ENCODE measurements at places on chromosomes 5 and 9. TPM values are rescaled to one million over a fixed set of nuclear protein-coding genes. Genes with fewer than 3 reads are reported as not detected.

DNA sequence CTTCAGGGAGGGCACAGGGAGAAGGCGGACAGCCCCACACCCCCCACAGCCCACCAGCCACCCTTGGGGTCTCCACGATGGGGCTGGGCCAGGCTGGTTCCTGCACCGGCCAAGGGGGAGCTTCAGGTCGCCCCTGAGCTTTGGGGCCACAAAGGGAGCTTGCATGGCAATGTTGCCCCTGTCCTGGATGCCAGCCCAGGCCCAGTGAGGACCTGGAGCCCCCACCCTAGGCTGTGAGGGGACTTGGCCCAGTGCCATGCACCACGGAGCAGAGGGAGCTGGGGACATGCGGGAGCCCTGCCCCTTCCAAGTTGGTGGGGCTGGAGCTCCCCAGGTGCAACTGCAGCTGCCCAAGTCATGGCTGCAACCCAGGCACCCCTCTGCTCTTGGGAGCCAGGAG, 18.4 kb downstream of the TMEM38B start:
- no peak for DNase-seq

DNA sequence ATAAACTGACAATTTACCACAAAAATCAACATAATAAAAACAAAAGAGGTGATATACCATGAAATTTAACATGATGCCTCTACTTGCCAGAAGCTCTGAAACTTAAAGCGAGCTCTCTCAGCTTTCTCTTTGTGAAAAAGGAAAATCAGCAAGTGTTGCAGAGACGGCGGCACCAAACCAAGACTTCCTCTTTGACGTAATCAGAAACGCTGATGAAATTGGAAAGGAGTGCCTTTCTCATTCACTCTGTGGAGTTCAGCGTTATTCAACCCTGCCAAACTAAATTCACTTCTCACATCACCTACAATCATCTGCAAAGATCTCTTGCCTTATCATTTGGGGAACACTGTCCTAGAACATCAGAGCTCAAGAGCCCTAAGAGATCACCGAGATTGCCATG, 32.2 kb downstream of the ANXA6 start:
- DNase-seq: no peak

GRCh38 chr5:62284946-62285891, 20.8 kb upstream of the KIF2A start:
- no peak for DNase-seq

DNA sequence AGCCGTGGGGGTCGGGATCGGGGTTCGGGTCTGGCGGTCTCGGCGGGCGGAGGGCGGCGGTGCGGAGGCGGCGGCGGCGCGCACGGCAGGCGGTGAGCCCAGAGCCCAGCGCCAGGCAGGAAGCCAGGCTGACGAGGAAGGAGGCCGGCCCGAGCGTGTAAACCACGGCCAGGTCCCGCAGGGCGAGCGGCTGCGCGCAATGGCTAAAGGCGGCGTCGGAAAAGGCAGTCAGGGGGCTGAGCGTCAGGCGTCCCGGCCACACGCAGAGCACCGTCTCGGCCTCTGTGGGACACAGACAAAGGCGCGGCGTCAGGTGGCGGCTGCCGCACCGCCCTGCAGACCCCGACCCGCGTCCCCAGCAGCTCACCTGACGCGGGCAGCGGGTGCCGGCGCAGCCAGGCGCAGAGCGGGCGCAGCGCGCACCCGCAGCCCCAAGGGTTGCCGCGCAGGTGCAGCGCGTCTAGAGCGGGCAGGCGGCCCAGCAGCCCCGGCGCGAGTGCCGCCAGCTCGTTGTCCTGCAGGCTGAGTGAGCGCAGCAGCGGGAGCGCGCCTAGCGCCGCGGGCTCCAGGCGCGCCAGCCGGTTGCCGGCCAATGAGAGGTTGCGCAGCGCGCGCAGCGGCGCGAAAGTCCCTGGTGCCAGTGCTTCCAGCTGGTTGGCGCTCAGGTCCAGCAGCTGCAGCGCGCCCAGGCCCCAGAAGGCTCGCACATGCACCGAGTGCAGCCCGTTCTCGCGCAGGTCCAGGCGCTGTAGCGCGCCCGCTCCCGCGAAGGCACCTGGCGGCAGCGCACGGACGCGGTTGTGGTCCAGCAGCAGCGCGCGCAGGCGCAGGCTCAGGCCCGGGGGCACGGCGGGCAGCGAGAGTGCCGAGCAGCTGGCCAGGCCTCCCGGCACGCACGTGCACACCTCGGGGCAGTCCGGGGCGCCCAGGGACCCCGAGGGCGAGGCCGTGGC, 671 bp downstream of the LRRC26 start:
- DNase-seq: no peak

DNA sequence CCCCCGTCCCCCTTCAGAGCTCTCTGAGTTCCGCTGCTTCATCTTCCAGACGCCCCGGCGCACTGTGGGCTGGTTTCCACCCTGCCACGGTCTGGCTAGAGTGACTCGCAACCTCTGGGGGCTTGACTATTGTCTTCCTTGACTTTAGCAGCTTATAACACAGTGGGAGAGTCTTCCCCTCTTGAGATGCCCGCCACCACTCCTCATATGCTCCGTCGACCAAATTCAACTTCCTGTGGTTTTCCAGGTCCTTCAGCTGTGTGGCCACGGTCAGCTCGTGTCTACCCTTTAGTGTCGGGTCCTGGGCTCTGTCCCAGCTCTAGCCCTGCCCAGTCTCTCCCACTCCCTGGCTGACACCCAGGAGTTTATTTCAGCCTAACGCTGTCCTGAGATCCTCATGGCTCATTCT, 28.2 kb upstream of the NCS1 start:
- DNase-seq: peak; percentile 61

DNA sequence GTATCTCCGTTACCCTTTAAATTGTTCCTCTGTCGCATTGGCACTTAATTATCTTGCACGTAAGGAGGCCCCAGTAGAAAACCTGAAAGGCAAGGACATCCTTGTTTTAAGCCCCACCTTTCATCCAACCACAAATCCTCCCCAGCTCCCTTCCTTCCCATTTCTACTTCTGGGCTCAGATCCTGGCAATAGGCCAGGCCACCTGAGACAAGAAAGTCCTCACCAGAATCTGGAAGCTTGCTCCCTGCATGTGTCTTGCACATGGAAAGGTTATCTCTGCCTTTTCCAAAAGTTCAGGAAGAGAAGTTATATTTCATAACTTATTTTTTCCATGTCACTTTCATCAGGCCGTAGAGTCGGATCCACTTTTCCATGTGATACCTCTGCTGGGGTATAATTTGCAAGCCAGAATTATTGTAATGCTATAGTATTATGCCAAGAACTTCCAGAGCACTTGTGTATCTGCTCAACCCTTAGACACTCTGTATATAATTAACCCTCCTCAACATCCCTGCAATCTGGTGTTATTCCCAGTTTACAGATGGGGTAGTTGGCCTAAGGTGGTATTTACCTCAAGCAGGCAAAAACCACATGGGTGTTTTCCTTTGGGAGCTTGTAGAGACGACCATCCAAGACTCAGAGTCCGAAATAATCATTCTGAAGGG, 2.6 kb upstream of the SHB start:
- no peak for DNase-seq

GRCh38 chr5:72878854-72879253, 62.4 kb downstream of the TNPO1 start:
- DNase-seq: no peak

GRCh38 chr5:128121651-128122050, 38.1 kb downstream of the SLC12A2 start:
- DNase-seq: no peak

DNA sequence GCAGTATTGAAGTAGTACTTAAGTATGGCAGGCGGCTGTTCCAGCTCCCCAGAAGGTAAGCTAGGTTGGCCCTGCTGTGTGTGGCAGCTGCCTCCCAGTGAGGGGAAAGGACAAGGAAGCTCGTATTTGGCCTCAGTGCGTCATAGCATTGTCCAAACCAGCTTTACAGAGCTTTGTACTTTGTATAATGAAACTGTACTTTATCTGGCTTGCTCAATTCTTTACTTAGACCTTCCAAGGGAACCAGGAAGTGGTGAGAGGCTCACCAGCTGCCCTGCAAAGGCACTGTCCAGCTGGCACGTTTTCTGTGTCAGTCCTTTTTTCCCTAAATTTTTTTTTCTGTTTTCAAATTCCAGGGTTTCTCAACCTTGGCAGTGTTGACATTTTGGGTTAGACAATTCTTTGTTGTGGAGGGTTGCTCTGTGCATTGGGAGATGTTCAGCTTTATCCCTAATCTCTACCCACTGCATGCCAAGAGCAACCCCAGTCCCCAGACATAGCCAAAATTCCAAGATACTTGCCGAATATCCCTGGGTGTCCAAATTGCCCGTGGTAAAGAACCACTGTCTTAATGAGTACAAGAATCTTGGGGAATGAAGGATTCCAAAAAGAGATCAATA, 474.5 kb downstream of the LRRC70 start:
- peak; percentile 61 for DNase-seq

DNA sequence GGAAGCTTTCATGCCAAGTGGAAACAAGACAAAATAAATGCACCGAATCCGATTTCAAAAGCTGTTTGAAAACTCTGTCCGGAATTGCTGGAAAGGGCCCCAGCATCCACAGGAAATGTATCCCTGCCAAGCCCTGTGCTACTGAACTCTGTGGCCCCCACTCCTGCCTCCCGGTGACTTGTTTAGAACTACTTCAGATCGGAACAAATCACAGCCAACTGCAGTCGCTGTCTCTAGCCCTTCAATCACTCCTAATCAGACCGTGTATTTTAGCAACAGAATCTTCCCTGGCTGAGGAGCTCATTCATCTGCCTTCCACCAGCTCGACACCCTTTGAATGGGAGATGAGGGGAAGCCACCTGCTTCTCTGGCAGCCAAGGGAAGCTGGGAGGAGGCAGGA, 94.1 kb downstream of the KCNIP1 start:
- DNase-seq: no peak

GRCh38 chr9:15187589-15187988, 119.4 kb downstream of the TTC39B start:
- DNase-seq: no peak

DNA sequence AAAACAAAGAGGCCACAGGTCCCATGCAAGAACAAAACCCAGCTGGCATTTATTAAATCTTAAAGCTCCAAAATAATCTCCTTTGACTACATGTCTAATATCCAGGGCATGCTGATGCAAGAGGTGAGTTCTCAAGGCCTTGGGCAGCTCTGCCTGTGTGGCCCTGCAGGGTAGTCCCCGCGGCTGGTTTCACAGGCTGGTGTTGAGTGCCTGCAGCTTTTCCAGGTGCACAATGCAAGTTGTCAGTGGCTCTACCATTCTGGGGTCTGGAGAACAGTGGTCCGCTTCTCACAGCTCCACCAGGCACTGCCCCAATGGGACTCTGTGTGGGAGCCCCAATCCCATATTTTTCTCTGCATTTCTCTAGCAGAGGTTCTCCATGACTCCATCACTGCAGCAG, 54.4 kb upstream of the HCN1 start:
- DNase-seq: no peak

DNA sequence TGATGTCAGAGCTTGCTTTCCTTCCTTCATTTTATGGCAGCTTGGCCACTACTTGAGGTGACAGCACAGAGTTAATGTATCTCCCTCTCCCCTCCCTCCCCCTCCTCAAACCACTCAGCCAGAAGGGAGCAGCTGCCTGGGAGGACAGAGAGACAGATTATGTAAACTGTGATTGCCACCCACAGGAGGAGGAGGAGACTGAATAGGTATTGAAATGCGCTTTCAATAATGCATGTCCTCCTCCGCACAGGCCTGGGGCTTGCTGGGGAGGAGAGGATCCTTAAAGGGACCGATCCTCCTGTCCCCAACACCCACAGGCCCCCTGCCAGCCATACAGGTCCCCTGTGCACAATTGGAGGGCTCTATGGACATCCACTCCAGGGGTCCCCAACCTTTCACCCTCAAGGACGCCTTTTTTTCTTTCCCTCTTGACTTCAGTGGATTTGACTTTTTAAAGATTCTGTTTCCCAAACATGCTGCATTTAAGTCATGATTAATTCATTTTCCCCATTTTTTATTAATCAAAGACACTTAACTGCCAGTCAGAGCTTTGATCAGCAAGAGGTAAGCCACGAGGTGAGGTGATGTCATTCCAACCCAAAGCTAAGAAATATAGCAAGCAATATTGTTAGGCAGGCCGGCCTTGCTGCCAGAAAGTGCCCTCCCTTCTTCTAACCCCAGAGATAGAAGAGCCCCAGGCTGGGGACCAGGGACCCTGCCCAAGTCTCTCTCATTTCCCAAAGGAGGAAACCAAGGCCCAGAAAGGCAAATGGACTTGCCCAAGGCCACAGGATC, 47.5 kb upstream of the CPLX2 start:
- DNase-seq: no peak

- peak; percentile 36 for DNase-seq
Observed at GRCh38 chr9:116860509-116861120, 173.5 kb downstream of the TRIM32 start.

DNA sequence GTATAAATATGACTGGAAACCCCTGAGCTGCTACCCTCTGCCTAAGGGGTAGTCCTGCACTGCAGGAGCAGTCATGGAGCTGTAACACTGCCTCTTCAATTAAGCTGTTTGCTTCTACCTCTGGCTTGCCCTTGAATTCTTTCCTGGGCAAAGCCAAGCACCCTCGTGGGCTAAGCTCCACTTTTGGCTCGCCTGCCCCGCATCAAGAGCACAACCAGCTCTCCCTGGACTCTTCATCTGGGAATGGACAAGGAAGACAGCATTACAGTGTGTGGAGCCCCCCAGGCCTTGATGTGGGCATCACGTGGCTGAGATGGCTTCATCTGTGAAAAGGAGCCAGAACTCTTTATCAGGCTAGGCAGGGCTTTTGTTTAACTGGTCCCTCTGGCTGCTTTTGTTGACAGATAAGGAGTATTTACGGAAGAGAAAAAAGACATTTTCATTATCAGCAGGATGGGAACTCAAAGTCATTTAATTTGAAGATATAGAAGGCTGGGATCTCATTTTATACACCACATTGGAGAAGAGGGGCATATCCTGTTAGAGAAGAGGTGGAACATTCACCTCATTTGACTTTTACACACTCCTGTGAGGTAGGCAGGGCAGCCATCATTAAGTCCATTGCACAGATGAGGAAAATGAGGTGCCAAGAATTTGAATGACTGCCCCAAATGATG, 137.8 kb downstream of the SEMA6A start:
- no peak for DNase-seq

DNA sequence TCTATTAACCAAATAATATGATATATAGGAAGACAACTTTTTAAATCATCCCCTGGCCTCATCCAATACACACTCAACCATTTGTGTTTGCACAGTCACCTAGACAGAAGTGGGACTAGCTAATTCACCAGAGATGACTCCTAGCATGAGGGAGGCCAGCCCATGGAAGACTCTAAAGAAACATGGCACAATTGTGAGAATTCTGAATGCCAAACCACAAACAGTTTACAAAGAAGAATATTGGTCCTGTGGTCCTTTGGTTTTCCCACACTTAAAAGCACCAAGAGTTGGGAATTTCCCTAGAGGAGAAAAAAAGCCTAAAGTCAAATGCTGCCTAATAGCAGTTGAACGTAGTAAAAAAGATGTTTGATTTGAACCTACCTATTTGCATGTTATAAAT, 609.9 kb downstream of the ACTL7B start:
- no peak for DNase-seq

GRCh38 chr5:134227259-134227658, 1.4 kb upstream of the PPP2CA start:
- peak; percentile 25 for DNase-seq

GRCh38 chr5:164345173-164345849, 839.9 kb downstream of the MAT2B start:
- DNase-seq: peak; percentile 68

The NUDT2 gene
- 20.5 TPM for total RNA-seq

The ZNF782 gene
- 4.0 TPM for total RNA-seq

The MARCOL gene
- total RNA-seq: not detected

The FOXI1 gene
- total RNA-seq: not detected

The PCDHA7 gene
- 0.25 TPM for total RNA-seq

The PRUNE2 gene
- total RNA-seq: 2.6 TPM

Data from heart left ventricle (tissue), 16 donors.